Bronchial epithelial cell (primary cell): ENCODE measurements at places on chromosomes 7 and 10. TPM values are rescaled to one million over a fixed set of nuclear protein-coding genes. Genes with fewer than 3 reads are reported as not detected.

The VWC2 gene
- not detected in 2 replicates for total RNA-seq

The CYTH3 gene
- total RNA-seq: 9.9 and 11.6 TPM in 2 replicates

The PRSS37 gene
- total RNA-seq: not detected in 2 replicates

The MYL7 gene
- total RNA-seq: not detected in 2 replicates

The FEZF1 gene
- total RNA-seq: not detected in 2 replicates

The CHAT gene
- total RNA-seq: not detected in 2 replicates

The SLC26A3 gene
- total RNA-seq: not detected in 2 replicates

The IFIT1B gene
- not detected in 2 replicates for total RNA-seq

The GNAT3 gene
- not detected in 2 replicates for total RNA-seq

- DNase-seq: peak; percentile 45
Observed at GRCh38 chr7:142188154-142188553, 69.7 kb downstream of the PRSS58 start.

DNA sequence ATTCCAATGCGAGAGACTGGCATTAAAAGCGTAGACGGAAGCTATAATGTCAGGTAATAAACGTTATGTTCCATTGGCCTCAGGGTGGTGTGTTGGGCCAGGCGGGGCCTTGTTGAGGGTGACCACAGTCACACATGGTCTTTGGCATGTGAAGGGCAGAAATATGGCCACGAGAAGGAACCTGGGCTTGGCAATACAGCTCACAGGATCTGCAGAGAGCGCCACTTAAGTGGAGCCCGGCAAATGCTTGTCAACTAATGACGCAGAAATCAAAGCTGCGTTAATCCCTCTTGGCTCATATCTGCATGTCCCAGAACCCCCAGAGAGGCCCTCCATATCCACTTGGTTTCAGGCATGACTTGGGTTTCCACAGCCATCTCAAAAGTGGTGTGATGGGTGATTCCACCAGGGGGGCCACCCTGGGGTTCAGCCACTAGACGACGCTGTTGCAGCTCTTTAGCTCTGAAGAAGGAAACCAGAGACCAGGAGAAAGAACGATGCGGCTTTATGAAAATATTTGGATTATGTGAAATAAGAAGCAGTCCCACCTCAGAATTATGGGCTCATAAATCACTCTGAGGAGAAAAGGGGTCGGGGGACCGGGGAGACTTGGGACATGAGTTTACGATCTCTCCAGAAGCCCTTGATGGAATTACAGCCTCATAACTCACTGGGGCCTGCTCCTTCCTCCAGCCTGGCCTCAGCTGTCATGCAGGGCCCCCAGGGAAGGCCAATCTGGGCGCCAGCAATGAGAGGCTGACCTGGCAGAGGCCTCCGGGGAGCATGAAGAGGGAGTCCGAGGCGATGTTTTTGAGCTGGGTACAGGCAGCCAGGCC, 462.5 kb downstream of the PLXNA4 start:
- DNase-seq: no peak

- no peak for DNase-seq
Observed at GRCh38 chr10:3980660-3981059, 195.7 kb upstream of the KLF6 start.

DNA sequence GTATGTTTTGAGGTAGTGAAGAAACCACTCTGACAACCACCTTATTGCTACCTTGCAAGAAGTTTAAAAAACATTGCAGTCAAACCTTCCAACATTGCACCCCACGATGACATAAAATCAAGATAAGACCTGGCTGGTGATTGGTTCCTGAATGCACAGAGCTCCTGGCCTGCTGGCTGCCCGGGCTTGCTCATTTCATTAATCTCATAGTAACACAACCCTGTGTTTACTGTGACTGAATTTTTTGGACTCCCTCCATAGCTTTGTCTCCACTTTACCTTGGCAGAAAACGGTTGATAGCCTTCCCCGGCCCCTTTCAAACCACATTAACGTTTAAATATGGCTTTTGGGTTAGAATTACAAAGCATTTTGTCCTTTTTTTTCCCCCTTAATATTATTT, 27.5 kb downstream of the VWA2 start:
- DNase-seq: peak; percentile 92

DNA sequence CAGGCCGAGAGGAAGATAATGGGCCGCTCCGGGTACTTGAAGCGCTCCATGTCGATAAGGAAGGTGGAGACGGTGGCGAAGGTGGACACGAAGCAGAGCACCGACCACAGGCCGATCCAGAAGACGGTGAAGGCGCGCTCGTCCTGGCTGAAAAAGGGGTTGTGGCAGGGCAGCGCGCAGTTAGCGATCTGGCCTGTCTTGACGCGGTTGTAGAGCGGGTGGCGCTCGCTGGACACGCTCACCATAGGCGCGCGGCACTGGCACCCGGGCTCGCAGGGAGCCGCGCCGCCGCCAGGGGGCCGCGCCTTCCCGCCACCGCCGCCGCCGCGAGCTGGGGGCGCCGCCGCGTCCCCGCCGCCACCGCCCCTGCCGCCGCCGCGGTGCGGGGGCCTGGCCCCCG, 1.6 kb downstream of the FZD8 start:
- DNase-seq: peak; percentile 31

GRCh38 chr7:1064581-1064980, 20.2 kb downstream of the GPR146 start:
- DNase-seq: no peak

DNA sequence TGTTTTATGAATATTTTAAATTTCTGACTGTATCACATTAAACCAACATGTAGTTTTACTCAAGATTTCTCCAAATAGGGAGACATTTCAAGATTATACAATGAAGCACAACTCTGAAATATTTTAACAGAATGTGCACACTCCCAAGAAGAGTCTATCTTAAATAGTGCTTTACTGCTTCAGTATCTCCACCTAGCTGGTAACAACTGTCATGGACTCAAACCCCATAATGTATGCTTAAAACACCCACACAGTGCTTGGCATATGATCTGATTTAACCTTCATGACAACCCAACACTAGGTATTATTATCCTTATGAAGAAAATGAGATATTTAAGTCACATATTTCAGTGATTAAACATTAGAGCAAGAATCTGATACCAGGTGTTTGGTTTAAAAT, 45.9 kb downstream of the ASZ1 start:
- no peak for DNase-seq

- DNase-seq: no peak
Observed at GRCh38 chr7:7957513-7957912, 11.1 kb upstream of the GLCCI1 start.

DNA sequence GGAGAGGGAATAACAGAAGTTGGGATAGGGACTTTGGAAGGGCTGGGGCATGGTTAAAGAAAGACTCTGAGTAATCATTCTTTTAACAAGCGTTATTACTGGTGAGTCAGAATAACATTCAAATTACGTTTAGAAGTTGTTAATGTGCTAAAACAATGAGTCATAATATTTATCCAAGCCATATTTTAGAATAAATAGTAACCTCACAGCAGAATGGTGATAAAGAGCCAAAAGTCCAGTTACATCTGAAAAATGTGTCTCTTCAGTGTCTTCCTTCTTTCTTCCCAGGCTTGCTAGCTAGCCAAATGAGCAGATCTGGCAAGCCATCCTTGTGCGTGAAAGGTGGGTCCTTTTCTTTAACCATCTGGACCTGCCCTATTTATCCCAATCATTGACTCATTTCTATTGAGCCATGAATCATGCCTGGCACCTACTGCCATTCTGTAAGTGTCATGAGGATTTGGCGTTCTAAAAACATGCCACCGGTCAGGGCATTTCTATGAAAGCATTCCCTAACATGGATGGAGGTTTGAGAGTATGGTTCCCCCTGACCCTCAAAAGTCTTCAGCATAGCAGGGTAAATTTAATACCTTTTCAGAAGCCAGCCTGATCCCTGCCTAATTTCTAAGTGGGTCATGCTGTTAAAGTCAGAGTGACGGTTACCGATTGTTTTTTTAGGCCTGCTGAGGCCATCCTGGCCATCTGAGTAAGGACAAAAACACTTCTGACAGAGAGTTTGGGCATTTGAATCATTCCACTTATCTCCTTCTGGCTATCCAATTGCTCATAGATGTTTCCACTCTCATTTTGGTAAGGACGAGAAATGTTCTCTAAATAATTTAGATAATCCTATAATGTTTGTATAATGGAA, 26.9 kb downstream of the MYPN start:
- DNase-seq: peak; percentile 94

- DNase-seq: no peak
Observed at GRCh38 chr7:4834601-4835397, 27.0 kb downstream of the PAPOLB start.

DNA sequence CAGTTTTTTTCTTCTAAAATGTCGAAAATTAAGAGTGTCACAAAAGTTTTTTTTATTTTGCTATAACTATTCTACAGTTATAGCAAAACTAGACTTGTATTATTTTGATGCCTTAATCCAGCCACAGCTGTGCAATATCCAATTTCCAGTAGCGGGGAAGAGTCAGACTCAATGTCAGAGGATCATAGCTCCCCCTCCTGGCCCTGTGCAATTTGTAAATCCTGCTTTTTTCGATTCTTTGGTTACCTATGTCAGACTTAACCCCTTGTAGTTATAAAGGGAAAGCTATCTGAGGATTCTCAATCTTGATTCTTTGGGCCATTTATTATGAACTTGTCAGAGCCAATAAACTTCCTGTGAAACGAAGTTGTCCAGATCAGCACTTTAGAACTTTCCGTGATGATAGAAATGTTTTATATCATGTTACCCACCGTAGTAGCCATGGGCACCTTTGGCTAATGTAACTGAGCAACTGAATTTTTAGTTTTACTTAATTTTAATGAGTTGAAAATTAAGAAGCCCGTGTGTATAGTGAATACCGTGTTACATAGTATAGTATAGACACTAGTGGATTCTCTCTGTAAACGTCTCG, 87.7 kb upstream of the PRKCQ start:
- DNase-seq: peak; percentile 57

- no peak for DNase-seq
Observed at GRCh38 chr10:12434277-12434676, 84.9 kb downstream of the CAMK1D start.

- DNase-seq: peak; percentile 26
Observed at GRCh38 chr7:116327752-116328151, 117.4 kb downstream of the TES start.

GRCh38 chr7:141231018-141231792, 157.3 kb downstream of the TMEM178B start:
- no peak for DNase-seq

GRCh38 chr10:71443676-71444075, 47.0 kb downstream of the CDH23 start:
- DNase-seq: no peak

DNA sequence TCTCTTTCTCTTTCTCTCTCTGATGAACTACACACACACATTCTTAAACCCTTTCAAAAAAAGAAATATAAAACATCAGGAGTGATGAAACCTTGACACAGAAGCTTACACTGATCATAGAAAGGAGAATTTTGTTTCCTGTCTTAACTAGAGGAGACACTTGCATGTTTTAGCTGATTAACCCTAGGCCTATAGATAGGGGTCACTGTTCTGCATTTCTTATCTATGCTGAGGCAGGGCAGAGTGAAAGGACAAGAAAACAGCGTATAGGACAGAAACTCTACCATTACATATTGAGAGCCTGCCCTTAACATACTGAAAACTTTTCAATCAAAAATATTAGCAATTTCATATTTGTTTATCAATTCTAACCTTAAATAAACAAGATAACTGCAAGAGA, 680.6 kb upstream of the MBL2 start:
- peak; percentile 18 for DNase-seq

- DNase-seq: no peak
Observed at GRCh38 chr10:74297389-74298080, 146.5 kb downstream of the ADK start.

GRCh38 chr7:291373-292092, 1.6 kb downstream of the FOXL3 start:
- DNase-seq: no peak

GRCh38 chr10:45599646-45600045, 72.9 kb downstream of the ZFAND4 start:
- DNase-seq: no peak

- no peak for DNase-seq
Observed at GRCh38 chr10:18098201-18098600, 42.0 kb upstream of the CACNB2 start.

DNA sequence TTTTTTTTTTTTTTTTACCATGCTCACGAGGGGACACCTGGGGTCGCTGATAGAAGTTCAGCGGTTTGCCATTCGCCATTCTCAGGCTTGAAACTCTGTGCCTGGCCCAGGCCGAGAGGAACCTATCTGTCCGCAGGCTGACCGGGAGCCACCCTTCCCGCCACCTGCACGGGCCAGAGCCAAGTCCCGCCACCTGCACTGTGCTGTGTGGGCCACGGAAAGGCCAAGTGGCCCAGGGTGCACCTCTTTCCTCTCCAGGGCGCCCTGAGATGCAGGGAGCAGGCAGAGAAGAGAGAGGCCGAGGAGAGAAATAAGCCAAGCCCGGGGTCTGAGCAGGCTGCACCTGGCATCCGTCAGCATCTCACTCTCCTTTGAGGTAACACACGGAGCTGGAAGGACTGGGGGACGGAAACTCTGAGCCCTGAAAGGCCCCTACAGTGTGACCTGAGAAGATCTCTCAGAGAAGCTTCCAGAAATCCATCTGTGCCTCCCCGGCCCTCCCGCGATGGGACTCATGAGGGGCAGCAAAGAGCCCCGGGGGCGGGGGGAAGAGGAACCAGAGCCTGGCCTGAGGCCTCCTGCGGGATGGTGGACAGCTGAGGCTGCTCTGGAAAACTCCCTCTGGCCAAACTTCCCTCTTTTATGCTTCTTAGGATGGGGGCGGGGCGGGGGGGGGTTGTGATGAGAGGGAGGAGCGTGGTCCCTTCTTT, 46.6 kb downstream of the PRKAG2 start:
- DNase-seq: no peak

- no peak for DNase-seq
Observed at GRCh38 chr10:77120012-77120411, 517.6 kb downstream of the KCNMA1 start.

- no peak for DNase-seq
Observed at GRCh38 chr10:84660450-84661159, 332.2 kb downstream of the CCSER2 start.

DNA sequence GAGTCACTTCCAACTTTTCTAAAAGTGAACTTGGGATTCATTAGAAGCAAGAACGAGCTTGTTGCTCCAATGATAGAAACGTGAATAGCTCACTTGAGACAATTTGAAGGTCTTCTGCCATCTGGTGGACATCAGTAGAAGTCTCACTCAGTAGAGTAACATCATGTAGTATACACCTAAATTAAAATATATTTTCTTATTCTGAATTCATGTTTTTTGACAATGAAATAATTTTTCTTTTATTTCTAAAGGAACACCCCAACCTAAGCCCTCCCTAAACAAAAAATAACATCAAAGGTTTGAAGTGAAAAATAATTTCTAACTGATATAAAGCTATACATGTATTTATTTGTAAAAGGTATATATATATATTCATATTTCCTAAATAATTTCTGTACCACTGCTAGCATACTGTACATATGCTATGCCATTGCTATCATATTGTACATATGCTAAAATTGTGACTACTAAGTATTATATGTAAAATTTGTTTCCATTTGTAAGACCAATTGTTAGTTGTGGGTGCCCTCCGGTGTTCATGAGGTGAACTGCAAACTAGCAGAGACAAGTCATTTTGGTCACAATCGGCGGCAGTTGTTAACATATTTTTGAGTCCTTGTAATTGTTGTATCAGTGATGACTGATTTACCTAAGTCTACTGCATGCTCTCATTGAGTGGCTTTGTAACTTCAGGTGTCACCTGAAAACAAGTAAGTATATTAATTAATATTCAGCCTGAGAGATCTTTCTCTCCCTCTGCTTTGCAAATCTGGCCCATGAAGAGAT, 121.9 kb downstream of the PTPRZ1 start:
- DNase-seq: peak; percentile 83

GRCh38 chr10:6430423-6430980, 149.6 kb downstream of the PRKCQ start:
- no peak for DNase-seq
